ENCODE measurements at places on chromosomes 7 and 10.

DNA sequence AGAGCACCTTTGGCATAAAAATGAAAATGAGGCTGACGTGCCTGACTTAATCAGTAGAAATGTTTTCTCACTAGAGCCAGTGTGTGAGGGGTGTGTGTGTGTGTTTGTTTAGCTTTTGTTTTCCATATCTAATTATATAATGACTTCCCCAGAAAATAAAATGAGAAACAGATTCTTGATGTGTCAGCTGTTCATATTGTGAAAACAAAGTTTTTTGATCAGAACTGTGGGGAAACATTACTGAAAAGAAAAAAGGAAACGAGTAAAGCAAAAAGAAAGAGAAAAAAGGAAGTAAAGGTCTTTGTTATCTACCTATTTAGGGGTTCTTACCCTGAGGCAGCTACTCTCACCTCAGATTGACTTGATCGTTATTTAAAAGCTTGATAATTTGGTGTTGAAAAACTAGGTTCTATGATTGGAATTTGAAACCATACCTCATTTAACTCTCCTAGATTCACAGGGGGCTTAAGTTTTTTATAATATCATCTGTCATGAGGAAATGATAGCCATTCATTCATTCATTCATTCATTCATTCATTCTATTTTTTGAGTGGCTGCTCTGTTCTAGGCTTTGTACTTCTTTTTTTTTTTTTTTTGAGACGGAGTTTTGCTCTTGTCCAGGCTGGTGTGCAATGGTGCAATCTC is 58.0 kb downstream of the CREM start:
- no peak for DNase-seq

DNA sequence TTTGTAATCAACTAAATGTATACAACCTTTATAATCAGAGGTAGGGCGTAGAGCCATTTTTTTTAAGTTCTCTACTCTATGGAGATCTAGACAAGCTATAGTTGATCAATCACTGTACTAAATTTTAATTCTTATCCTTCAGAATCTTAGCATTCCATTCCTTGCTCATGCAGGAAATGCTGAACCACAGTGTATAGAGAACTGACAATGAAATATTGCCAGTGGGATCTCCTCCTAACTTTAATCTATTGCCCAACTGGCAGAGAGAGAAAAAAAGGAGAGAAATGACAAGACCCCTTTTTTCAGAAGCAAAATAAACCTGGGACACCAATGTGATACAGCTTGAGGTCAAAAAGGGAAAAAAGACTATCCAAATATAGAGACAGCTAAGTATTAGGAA is 26.4 kb upstream of the PPP3CB start:
- DNase-seq = no peak

GRCh38 chr10:372566-372965 is 237.3 kb downstream of the ZMYND11 start:
- DNase-seq = no peak

DNA sequence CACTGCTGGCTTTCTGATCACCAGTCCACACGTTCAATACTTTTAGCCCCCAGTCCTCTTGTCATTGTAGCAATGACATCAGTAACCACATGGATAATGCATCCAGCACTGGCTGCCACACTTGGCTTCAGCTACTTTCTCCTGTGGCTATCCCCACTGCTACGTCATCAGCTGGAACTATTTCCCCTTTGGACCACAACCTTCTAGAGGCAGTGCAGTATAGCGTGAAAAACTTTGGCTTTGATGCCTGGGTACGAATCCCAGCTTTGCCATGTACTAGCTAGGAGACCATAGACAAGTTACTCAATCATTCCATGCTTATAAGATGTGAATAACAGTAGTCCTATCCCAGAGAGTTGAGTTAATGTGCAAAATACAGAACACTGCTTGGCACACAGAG is 63.2 kb downstream of the CCDC3 start:
- DNase-seq = no peak

- no peak for DNase-seq
Observed at GRCh38 chr7:99709838-99710578, 25.0 kb downstream of the CYP3A7 start.

- no peak for DNase-seq
Observed at GRCh38 chr7:28052933-28053332, 127.7 kb downstream of the JAZF1 start.

GRCh38 chr10:127186813-127187212 is 9.6 kb downstream of the INSYN2A start:
- DNase-seq = no peak

DNA sequence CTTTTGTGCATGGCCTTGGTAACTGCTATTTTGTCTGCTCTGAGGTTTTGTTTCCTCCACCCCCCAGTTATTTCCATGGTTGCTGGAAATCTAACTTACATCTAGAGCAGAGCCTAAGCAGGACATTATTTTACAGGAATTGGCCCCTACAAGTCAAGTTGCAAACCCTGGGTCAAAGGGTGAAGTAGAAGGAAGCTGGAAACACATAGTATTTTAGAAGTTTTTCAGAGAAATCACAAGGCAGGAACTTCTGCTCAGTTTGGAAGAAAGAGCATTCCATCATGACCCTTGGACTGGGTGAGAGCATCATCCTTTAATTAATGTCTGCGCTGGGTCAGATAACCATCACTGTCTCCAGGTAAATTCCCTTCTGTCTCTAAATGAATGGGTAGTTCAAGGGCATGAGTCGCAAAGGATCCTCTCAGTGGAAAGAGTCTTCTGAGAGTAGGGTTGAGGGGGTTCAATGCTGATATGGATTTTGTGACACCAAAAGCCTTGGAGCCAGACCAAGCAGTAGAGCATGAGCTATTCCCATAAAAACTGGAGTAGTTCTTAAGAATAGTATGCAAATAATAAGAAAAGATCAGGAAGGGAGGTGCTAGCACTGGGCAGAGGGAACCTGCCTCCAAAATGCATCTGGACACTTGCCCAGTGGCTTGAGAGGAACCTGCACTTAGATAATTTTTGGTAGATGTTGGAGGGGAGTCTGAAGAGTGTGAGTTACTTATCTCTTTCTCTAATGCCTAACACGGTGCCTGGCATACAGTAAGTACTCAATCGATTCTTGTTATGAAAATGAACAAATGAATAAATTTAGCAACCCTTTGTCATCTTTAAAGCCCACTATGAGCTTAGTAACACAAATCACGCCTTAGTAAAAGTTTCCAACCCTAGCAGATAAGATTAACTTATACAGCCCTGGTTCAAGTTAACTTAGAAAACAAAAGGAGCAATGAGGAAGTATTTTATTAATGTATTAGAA is 160.6 kb upstream of the ADO start:
- DNase-seq = no peak

DNA sequence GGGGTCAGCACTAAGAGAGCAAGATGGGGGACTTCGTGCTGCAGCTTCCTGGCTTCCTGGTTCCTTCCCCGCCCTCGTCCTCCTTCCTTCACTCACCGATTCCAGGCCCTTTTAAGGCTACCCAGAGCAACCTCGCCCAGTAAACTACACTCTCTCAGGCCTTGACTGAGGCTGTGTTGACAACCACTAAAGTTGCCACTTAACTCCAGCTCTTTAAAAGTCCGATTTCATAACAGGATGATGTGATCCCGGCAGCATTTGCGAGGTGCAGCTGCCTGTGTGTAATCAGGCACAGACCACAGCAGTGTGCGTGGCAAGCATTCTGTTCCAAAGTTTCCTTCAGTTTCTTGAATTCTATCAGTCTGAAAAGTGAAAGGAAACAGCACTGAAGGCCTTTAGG is 110.6 kb downstream of the RAB11FIP2 start:
- DNase-seq = no peak

DNA sequence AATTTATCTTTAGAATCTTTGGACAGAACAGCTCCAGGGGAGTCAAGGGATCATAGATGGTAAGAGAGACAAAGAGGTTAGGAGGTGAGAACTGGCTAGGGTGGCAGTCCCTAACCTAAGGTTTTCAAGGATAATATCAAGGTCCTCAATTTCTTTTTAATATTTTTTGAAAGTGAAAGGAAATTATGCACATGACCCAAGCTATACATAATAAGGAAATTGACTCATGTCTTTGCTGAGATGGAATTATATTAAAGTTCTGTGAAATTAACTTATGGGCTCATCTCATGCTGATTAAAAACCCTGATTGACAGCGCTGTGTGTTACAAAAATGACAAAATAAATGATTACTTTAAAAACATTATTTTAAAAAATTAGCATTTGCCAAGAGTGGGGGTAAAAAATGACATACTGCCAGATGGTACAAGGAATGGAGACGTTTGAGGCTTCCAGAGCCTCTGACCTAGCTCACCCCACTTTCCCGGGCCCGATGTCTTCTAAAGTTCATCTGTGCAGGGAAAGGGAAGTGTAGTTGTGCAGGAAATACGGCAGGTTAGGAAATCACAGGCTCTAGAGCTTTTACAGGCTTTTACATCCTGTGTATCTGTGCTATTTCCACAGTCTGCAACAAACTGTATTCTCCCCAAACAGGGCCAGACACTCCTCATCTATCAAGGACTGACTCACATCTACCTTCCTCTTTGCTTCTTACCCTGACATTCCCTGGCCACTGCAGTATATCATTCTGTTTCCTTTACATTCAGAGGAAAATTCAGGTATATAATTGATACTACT is 185.6 kb upstream of the PRSS58 start:
- no peak for DNase-seq

DNA sequence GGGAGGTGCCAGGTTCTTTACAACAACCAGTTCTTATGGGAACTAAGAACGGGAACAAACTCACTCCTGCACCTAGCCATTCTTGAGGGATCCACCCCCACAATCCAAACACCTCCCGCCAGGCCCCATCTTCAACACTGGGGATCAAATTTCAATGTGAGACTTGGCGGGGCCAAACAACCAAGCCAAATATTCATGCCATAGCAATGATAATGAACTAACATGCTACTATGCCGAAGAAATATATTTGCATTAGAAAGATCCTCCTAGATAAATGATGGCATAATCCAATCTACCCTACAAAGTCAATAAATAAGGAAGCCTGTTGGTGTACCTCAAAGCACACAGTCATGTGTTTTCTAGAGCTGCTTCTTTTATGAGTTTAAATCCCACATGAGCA is 57.6 kb downstream of the CCDC71L start:
- DNase-seq = no peak

DNA sequence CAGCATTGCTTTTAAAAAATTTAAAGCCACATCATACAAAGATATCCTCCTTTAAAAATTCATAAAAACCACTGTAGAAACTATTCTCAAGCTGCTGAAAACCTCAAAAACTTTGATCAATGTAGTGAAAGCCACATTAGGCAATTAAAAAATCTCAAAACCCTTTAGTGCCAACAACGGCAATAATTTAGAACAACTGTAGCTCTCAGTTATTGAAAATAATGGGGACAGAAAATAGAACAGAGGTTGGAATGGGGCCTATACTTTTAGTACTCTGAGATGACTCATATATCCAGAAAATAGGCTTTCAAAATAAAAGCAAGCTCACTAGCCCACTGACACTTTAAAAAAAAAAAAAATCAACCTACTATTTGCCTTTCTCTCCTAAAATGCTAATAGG is 87.5 kb downstream of the GSAP start:
- DNase-seq = no peak

DNA sequence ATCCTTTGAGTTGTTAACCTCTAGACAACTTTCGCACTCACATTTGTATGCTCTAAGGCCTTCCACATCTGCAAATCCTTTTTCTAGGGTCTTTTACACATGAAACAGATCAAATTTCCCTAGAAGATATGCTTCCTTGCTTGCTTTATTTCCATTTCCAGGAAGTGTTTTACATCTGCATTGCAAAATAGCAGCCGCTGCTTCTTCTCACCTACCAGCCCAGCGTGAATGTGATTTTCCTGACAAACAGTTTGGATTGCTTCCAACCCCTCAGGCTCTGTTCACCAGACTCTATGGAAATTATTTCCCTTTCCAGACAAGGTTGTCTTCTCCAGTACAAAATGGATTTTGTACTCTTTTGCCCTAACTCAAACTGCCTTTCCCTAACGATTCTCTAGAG is 50.9 kb upstream of the PAPSS2 start:
- DNase-seq = no peak

GRCh38 chr7:45067582-45067981 is 21.2 kb downstream of the NACAD start:
- no peak for DNase-seq

- no peak for DNase-seq
Observed at GRCh38 chr10:48444861-48445841, 138.7 kb downstream of the MAPK8 start.

DNA sequence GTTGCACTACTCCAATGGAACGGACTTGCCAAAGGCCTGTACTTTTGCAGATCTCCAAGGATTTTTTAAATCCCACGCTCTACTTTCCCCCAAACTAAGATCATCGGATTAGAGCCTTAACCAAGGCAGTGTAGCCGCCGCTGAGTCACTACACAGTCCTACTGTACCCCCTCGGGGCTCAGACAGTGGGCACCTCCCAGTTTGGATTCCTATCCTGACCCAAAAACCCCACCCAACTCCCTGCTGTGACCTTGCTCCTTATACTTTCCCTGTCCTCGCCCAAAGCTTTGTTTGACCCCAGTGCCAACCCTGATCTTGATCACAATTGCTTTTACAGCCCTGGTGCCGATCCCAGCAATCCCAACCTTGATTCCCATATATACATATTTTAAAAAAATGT is 17.5 kb upstream of the PLAU start:
- DNase-seq = no peak

DNA sequence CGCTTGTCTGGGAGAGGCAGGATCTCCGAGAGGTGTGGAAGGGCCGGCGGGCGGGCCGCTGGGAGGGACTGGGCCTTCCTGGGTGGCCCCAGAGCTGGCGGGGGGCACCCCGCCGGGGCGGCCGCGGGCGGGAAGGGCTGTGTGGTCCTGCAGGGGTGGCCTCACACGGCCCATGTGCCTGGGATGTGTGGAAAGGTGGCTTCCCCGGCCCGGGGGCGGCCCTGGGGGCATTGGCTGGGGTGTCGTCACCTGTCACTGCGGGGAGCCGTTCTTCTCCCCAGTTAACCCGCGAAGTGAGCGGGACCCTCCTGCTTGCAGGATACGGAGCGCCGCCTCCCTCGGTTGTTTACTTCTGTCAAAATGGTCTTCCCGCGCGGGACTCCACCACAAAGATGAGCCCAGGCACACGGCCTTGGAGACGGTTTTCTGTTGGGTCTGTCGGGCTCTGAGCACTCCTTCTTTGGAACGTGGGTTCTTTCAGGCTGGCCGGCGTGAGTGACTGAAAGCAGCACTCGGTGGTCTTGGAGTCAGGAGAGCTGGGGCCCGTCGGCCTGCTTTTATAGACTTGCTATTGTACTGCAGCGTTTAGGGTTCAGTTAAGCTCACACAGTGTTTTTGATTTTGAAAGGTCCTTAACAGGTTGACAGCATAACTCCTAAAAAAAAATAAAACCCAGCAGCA is 700 bp downstream of the SMC3 start:
- DNase-seq = peak; percentile 65

DNA sequence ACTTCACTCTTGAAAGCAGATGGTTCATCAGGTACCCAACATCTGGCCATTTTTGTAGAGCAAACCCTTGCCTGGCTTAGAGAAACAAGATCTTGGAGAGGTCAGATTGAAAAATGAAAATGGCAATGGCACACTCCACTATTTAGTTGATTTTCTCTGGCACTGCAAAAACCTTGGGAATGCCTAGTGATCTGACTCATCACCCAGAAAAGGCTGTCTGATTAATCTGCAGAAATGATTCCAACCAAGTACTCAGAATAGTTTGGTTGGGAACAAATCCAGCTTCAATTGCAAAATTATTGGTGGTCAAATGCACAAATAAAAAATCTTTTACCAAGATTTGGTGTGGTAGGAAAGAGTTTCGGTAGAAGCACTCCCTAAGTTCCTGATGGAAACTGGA is 351.2 kb downstream of the PHTF2 start:
- DNase-seq = no peak

Data from CD4-positive, alpha-beta T cell treated with Interleukin-6 for 4 hours (primary cell).